ENCODE measurements at places on chromosomes 7 and 10.

DNA sequence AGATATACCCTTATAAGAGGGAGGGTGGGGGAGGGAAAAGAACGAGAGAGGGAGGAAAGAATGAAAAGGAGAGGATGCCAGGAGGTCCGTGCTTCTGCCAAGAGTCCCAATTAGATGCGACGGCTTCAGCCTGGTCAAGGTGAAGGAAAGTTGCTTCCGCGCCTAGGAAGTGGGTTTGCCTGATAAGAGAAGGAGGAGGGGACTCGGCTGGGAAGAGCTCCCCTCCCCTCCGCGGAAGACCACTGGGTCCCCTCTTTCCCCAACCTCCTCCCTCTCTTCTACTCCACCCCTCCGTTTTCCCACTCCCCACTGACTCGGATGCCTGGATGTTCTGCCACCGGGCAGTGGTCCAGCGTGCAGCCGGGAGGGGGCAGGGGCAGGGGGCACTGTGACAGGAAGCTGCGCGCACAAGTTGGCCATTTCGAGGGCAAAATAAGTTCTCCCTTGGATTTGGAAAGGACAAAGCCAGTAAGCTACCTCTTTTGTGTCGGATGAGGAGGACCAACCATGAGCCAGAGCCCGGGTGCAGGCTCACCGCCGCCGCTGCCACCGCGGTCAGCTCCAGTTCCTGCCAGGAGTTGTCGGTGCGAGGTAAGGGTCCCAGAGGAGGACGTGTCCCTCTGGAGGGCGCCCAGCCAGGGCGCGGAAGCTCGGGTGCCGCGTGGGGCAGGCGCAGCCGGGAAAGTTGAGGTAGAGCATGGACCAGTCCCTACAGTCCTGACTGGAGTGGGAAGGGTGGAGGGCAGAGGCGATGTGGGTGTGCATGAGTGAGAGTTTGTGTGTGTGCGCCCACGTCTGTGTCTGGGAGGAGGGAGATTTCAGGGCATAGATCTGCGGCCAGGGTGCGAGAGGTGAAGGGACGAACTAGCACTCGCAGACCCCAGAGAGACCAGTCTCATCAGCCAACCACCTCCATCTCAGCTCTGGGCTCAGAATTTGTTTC, 844 bp downstream of the GRM3 start:
- H3K4me3 ChIP-seq, result peak overlapping the region; percentile 3
- H3K27ac ChIP-seq, result no peak overlapping the region
- H3K27me3 ChIP-seq, result peaks cover 21% of the 10 kb centered on the region
- H3K4me1 ChIP-seq, result peaks cover 16% of the 10 kb centered on the region
- no peaks in the 10 kb centered on the region for H3K36me3 ChIP-seq
- peak; percentile 1 for DNase-seq

DNA sequence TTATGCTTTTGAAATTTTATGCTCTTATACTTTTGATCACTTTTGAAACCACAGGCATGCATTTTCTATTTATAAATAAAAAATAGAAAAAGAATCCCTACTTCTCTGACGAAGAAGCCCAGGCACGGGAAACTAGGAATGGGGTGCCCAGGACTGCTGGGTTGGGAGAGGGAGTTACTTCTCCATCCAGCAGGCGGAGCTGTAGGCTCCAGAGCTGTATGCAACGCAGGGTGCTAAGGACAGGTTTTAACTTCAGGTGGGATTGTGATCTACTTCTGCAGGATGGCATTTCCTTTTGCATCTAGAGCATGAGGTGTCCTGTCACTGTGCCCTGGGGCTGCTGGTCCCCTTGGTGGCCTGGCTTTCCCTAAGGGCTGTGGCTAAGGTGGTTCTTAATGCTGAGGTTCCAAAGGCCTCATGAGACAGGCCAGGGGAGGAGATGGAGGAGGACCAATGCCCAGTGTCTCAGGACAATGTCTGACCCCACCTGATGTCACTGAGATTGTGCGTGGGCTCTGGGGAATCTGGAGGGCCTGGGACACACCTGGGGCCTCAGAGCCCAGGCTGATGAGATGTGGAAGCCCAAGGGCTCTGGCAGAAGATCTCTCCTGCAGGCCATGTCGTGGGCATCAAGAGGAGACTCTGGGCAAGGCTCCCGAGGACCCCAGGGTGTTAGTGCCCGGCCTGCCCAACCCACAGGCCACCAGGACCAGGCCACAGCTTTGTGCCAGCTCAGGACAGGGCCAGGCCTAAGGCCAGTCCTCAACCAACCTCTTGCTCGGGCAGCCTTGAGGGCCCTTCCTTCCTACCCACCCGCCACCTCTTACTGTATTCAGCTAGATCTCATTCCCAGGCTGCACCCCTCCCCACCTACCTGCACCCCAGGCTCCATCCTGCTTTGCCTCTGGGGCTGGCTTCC, 507 bp downstream of the CCDC201 start:
- H3K4me1 ChIP-seq, result no peaks in the 10 kb centered on the region
- H3K27me3 ChIP-seq, result peaks cover 3% of the 10 kb centered on the region
- no peak overlapping the region for H3K4me3 ChIP-seq
- H3K36me3 ChIP-seq, result no peaks in the 10 kb centered on the region
- no peak overlapping the region for H3K27ac ChIP-seq

GRCh38 chr7:12701433-12701832, 14.0 kb downstream of the ARL4A start:
- H3K27ac ChIP-seq, result no peak overlapping the region
- no peak for DNase-seq
- H3K4me3 ChIP-seq, result no peak overlapping the region
- no peaks in the 10 kb centered on the region for H3K36me3 ChIP-seq

GRCh38 chr7:12054830-12055229, 156.3 kb upstream of the TMEM106B start:
- DNase-seq, result no peak
- no peaks in the 10 kb centered on the region for H3K27me3 ChIP-seq
- H3K27ac ChIP-seq, result no peak overlapping the region

- no peaks in the 10 kb centered on the region for H3K27me3 ChIP-seq
- no peak overlapping the region for H3K4me3 ChIP-seq
These were observed 97.4 kb downstream of the AVL9 start for GRCh38 chr7:32592701-32593100.

DNA sequence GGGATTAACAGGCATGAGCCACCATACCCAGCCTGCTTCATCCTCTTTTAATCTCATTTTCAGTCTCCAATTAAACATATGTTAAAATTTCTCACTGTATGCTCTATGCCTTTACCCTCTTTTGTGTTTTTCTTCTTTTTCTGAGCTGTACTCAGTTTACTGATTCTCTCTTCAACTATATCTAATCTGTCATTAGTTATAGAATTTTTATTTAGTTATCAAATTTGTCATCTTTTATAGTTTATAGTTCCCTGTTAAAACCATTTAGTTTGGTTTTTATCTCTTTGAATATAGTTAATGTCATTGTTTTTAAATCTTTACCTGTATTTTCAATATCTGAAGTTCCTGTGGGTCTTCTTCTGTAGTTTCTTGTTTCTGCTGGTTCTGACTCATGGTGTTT, 93.3 kb downstream of the KAT6B start:
- H3K4me1 ChIP-seq, result peaks cover 13% of the 10 kb centered on the region
- no peak overlapping the region for H3K4me3 ChIP-seq
- H3K27ac ChIP-seq, result no peak overlapping the region

- DNase-seq, result no peak
- H3K27me3 ChIP-seq, result no peaks in the 10 kb centered on the region
- no peak overlapping the region for H3K27ac ChIP-seq
These were observed 297.9 kb downstream of the DGKB start for GRCh38 chr7:14604606-14605005.

GRCh38 chr7:37546677-37547076, 98.0 kb upstream of the ELMO1 start:
- H3K4me1 ChIP-seq, result no peaks in the 10 kb centered on the region
- H3K27me3 ChIP-seq, result no peaks in the 10 kb centered on the region
- no peak for DNase-seq
- H3K4me3 ChIP-seq, result no peak overlapping the region
- H3K36me3 ChIP-seq, result no peaks in the 10 kb centered on the region
- no peak overlapping the region for H3K27ac ChIP-seq

- DNase-seq, result no peak
- no peak overlapping the region for H3K4me3 ChIP-seq
These were observed 984.1 kb downstream of the LRMDA start for GRCh38 chr10:76415554-76415953.

DNA sequence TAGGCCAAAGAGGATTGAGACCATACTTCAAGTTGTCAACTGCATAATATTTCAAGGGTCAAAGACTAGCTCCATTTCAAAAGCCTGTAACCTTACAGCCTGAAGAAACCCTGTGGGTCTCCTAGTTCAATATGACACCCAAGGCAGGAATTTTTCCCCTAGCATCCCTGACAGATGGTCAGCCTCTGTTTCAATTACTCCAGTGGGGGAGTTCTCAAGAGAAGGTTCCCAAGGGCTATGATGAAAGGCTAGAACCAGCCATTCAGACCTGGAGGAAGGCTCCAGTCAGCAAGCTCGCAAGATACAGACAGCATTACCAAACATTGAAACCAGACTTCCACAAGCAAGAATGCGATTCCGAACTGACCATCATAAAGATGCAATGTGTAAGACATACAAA, 1.6 kb downstream of the HTR7 start:
- DNase-seq, result no peak
- H3K27ac ChIP-seq, result no peak overlapping the region
- no peaks in the 10 kb centered on the region for H3K36me3 ChIP-seq
- H3K27me3 ChIP-seq, result peaks cover 35% of the 10 kb centered on the region
- H3K4me1 ChIP-seq, result peaks cover 10% of the 10 kb centered on the region

DNA sequence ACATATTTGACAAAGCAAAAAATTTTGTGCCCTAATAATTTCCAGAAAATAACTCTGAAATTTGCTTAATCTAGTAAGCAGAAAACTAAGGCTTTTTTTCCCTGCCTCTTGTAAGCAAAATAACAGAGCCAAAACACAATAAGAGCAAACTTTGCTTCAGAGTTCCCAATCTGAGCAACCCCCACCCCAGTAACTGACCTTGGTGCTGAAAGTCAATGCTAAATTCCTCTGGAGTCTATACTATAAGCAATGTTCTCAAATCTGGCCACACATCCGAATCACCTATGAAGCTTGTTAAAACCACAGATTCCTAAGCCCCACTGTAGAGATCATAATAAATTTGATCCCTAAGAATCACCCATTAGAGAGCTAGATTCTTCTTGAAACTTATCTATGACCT, 150.5 kb downstream of the ELAPOR2 start:
- no peak overlapping the region for H3K27ac ChIP-seq
- H3K4me3 ChIP-seq, result no peak overlapping the region
- peak; percentile 42 for DNase-seq
- H3K4me1 ChIP-seq, result no peaks in the 10 kb centered on the region

GRCh38 chr10:112433136-112433535, 13.6 kb downstream of the ZDHHC6 start:
- no peaks in the 10 kb centered on the region for H3K4me1 ChIP-seq
- peaks cover 45% of the 10 kb centered on the region for H3K36me3 ChIP-seq
- no peaks in the 10 kb centered on the region for H3K27me3 ChIP-seq
- no peak for DNase-seq

- no peak overlapping the region for H3K27ac ChIP-seq
- no peaks in the 10 kb centered on the region for H3K36me3 ChIP-seq
- H3K4me1 ChIP-seq, result no peaks in the 10 kb centered on the region
- no peak overlapping the region for H3K4me3 ChIP-seq
These were observed 9.7 kb upstream of the MKRN1 start for GRCh38 chr7:140489026-140489359.

DNA sequence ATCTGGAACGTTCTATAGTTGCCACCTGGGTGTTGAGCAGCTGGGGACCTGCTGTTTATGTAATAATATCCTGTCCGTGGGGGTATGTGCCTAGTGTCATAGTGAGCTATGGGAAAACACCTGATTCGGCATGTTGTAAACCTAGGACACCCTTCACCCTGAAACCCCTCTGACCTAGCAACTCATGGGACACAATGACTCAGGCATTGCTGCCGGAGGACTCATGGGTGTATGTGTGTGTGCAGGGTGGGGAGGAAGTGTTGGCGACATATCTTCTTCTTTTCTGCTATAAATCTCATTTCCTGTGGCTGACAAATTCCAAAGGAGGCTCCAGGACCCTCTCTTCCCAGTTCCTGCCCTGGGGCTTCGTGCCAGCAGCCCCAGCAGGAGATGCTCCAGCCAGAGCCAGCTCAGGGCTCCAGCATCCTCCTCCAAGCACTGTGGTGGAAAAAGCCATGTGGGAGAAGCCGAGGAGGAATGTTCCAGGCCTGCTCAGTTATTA, 77.0 kb upstream of the PODXL start:
- H3K27me3 ChIP-seq, result no peaks in the 10 kb centered on the region
- H3K36me3 ChIP-seq, result no peaks in the 10 kb centered on the region
- H3K4me1 ChIP-seq, result peaks cover 23% of the 10 kb centered on the region
- H3K27ac ChIP-seq, result no peak overlapping the region
- DNase-seq, result no peak

- H3K4me1 ChIP-seq, result no peaks in the 10 kb centered on the region
- peak; percentile 47 for DNase-seq
- H3K4me3 ChIP-seq, result no peak overlapping the region
- H3K27ac ChIP-seq, result no peak overlapping the region
- H3K36me3 ChIP-seq, result no peaks in the 10 kb centered on the region
These were observed 1021.3 kb downstream of the XPNPEP1 start for GRCh38 chr10:108901781-108902618.

DNA sequence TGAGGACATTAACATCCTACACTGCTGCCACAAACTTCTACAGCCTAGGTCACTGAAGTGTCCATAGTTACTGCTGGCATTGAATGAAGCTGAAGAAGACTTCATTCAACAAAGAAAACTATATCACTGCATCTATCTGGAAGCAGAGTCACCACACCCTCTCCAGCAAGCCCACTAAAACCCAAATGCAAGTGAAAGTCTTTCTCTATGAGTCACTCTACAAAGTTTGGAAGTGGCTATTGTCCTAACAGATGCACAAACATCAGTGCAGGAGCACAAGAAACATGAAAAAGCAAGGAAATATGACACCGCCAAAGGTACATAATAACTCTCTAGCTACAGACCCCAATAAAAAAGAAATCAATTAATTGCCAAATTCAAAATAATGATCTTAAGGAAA, 43.5 kb upstream of the CAMK2B start:
- H3K27me3 ChIP-seq, result peaks cover 9% of the 10 kb centered on the region
- H3K4me3 ChIP-seq, result no peak overlapping the region
- no peak for DNase-seq
- no peaks in the 10 kb centered on the region for H3K4me1 ChIP-seq
- no peaks in the 10 kb centered on the region for H3K36me3 ChIP-seq

GRCh38 chr10:1449572-1450205, 287.6 kb downstream of the ADARB2 start:
- DNase-seq, result no peak
- no peak overlapping the region for H3K4me3 ChIP-seq
- no peaks in the 10 kb centered on the region for H3K36me3 ChIP-seq
- H3K4me1 ChIP-seq, result no peaks in the 10 kb centered on the region

DNA sequence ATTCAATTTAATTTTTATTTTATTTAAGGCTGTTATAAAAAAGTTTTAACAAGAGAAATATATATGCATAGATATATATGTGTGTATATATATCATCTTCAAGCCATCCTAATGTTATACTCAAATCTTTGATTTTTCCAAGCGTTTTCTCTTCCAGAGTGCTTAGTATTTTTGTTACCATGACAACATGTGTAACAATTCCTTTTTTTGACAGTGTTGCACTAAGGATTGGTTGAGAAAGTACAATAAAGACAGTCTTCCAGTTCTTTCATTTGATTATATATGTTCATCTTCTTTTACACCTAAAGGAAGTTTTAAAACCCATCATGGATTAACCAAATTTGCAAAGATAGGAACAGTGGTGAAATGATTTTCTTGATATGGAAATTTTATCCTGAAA, 171.7 kb downstream of the KLF6 start:
- H3K27me3 ChIP-seq, result no peaks in the 10 kb centered on the region
- H3K4me1 ChIP-seq, result no peaks in the 10 kb centered on the region
- no peak overlapping the region for H3K4me3 ChIP-seq
- no peaks in the 10 kb centered on the region for H3K36me3 ChIP-seq

All from muscle of leg (tissue), 16 donors.